NCI-H226 (cell line): ENCODE measurements at places on chromosomes 16 and 17.

DNA sequence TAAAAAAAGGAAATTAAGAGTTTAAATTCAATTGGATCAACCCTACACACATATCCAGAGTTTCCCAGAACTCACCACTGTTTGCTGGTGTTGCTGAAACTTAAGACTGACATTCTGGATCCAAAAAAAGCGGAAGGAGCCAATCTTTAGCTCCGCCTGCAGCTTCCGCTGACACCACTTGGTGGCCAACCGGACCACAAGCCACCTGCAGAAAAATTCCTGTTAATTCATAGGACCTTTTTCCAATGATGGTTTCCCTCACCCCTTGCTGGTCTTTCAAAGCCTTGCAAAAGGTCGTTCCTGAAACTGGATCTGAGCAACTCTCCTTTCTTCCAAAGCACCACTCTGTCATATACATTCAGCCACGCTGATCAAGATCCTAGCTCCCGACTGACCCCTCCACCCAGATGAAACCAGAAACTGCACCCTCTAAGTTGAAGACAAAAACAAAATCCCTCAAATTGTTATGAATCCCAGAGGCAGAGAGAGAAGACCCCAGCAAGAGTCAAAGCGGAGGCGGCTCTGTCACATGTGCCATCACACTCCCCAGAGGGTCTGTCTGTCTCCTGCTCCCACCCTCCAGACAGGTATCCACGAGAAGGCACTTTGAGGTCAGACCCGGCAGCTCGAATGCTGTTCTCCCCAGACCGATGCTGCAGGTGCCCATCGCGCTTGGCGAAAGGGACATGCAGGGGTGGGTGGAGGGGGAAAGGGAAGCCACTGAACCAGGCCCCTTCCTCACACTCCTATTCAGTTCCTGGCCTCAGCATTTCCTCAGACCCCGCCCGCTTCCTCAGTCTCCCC lies 773 bp downstream of the BLTP2 start:
- no peak for DNase-seq

DNA sequence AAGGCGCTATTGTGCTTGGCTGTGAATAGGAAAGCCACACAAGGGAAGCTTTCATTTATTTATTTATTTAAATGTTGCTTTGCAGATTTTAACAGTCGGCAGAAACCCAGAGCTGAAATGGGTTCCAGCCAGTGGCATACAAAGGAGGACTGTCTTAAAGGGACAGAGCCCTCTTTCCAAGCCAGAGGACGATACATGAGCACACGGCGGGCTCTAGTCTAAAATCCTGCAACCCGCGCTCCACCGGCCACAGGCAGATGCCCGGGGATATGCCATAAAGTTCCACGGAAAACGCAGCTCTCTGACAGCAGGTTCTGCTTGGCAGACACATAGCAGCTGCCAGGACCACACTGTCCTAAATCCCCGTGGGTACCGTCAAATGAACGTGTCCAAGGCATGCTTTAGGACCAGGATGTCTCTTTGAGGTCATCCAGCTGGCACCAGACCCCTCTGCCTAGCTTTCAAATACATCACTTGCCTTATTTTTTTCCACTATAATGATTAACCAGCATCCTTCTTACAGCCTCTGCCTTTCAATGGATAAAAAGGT lies 64.6 kb downstream of the CYTH1 start:
- DNase-seq = no peak

GRCh38 chr16:55277536-55277935 lies 46.5 kb upstream of the IRX6 start:
- no peak for DNase-seq

- DNase-seq = no peak
These were observed 10.0 kb upstream of the PECAM1 start for GRCh38 chr17:64400642-64401041.

GRCh38 chr16:162271-162991 lies 3.3 kb upstream of the HBM start:
- DNase-seq = no peak

- DNase-seq = no peak
These were observed 63.3 kb upstream of the CNTNAP4 start for GRCh38 chr16:76213860-76214259.

DNA sequence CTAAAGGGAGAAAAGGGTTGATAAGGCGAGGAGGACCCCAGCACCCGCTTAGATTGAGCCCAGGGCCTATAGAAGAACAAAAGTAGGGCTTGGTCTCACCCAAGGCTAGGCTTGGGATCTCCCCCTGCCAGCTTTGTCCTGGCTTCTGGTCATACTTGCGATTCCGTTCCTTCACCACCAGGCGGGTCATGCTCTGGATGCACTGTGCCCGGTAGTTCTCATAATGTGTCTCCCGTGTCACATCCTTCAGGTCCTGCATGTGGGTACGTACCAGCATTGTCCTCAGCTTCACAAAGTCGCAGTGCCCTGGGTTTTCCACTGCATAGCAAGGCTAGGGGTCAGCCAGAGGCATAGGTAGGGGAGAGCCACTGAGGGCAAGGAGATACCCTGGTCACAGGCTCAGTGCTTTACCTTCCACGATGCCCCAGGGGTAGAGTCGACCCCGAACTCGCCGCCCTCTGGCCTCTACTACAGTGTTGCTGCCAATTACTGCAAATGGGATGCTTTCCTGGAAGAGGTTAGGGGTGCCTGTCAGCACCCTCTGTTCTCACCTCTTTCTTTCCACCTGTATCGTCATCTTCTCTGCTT lies 6.5 kb upstream of the MTMR4 start:
- DNase-seq = no peak

DNA sequence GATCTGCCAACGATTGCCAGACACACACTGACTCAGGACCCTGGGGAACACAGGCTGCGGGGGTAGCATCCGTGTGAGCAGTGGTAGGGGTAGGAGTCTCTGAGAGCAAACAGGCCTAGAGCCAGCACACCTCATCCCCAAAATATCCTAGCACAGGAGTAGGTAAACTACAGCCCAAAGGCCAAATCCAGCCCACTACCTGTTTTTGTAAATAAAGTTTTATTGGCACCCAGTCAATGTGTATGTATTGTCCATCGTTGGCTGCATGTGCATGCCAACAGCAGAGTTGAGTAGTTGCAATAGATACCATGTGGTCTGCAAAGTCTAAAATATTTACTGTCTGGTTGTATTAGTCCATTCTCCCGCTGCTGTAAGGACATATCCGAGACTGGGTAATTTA lies 55.5 kb upstream of the GPRC5B start:
- no peak for DNase-seq

- no peak for DNase-seq
These were observed 137.5 kb downstream of the TRIM37 start for GRCh38 chr17:58969156-58969555.

- DNase-seq = peak; percentile 78
These were observed 141.4 kb upstream of the GSE1 start for GRCh38 chr16:85471469-85472431.

DNA sequence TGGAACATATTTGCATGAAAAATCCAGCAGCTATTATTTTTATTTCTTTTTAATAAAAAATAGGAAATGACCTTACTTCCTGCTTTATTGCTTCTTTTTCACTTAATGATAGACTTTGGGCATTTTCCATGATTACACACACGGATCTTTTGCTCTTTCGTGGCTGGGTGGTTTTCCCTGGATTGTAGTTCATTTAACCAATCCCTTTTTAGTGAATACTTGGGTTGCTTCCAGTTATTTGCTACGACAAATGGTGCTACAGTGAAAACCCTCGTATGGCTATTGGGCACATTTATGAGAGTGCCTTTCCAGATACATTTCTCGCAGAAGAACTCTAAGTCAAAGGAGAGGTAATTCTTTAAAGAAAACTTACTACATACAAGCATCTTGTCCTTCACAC lies 38.6 kb downstream of the FOXL1 start:
- no peak for DNase-seq

DNA sequence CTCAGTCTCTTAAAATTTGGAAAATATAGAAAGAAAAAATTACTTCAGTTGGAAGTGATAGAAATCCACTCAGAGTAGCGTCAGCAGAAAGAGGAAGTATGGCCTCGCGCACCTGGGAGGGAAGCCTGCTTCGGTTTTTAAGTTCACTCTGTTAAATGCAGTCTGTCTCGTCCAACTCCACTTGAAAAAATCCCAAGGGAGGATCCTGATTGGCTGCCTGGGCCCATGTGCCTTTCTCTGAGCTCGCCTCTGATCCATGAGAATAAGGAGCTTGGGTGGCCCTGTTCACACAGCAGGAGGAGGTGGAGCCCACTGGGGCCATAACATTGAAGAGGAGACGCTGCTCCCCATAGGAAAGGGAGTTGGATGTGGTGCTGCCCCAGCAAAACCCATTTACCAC lies 40.7 kb downstream of the DNAJA2 start:
- DNase-seq = no peak

DNA sequence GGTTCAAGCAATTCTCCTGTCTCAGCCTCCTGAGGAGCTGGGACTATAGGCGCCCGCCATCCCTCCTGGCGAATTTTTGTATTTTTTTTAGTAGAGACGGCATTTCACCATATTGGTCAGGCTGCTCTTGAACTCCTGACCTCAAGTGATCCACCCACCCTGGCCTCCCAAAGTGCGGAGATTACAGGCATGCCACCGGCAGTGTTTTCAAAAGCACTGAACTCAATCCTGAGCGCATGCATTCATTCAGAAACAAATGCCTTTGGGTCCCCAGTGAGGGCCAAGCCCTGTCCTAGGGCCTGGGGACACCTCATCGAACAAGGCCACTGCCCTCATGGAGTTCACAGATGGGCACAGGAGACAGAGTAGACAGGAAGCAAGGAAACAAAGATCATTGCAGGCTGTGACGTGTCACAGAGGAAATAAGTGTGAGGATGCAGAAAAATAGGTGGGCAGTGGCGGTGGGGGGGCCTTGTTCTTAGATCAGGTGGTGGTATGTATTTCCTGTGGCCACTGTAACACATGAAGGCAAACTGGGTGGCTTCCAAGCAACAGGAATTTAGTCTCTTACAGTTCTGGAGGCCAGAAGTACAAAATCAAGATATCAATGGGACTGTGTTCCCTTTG lies 12.5 kb downstream of the TMEM114 start:
- DNase-seq = no peak

- no peak for DNase-seq
These were observed 36.6 kb downstream of the TMEM11 start for GRCh38 chr17:21177401-21177800.

DNA sequence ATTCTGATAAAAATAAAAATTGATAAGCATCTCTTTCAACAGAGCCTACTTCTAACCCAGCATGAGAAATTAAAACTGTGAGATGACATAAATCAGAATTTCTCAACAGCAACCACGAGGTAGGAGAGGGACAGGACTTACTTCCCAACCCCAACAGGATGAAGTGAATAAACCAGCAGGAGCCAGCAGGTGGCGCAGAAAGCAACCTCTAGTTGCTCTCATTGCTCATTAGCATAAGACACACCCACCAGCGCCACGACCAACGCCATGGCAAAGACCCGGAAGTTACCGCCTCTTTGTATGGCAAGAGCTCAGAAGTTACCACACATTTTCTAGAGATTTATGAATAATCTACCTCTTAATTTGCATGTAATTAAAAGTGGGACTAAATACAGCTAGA lies 189.4 kb upstream of the CDH8 start:
- peak; percentile 4 for DNase-seq

DNA sequence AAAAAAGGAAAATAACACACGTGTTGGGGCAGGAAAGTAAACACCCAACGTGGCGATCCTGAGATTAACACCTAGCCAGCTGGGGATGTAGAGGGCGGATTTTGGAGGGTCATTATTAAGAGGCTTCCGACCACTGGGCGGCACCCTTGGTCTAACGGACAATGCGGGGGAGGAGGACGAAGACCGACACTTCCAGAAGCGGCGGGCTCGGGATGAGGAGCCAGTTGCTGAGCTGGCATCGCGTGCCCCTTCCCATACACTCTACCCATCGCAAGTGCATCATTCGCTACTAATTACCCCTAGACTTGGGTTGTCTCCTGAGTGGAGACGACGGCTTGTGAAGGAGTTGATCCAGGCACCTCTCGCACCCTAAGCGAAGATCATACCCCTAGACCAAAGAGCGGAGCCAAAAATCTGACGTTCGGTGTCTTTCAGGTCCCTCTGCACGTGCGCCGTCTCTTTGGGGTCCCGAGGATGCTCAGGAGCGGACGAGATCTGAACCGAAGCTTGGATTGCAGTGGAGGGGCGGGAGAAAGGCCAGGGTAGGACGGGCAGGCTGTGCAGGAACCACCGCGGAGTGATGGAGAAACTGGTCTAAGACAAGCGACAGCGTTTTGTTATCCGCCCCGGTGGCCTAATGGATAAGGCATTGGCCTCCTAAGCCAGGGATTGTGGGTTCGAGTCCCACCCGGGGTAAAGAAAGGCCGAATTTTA lies 17.6 kb downstream of the ZNF213 start:
- DNase-seq = peak; percentile 85

DNA sequence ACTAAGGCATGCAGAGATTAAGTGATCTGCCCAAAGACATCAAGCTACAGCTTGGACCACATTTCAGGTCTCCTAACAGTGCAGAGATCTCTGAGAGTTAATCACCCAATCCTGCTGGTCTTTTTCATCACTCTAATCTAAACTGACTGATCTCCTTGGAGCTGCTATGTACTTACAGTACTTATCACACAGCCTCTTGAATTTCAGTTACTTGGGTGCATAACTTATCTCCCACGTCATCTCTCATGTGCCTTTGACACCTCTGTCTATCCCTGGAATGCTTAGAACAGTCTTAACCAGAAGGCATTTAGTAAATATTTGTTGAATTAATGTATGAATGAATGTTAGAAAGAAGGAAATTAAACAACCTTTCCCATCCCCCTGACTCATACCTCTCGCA lies 139.0 kb downstream of the SNX11 start:
- peak; percentile 66 for DNase-seq

GRCh38 chr17:869086-869485 lies 86.9 kb downstream of the MRM3 start:
- DNase-seq = peak; percentile 55

- DNase-seq = no peak
These were observed 41.4 kb downstream of the ARHGAP27 start for GRCh38 chr17:45391291-45391690.

GRCh38 chr17:72931163-72931562 lies 161.3 kb downstream of the SLC39A11 start:
- DNase-seq = no peak

DNA sequence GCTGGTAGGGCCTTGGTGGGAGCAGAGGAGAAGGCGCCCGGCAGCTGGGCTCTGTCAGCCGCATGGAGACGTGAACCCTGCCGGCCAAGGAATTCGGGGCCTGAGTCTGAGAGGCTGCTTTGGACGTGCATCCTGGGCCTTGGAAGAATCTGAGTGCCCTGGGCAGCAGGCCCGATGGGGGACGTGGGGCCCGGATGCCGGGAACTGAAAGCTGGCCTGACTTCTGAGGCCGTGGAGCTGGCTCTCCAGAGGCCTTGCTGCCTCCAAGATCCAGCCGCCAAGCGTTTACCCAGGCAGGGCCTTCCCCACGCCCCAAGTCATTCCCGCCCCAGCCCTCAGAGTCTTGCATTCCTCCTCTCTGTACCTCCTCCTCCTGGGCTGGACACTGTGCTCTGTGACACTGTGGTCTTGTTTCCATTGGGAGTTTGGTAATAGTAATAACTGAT lies 37.2 kb downstream of the NKD1 start:
- no peak for DNase-seq

GRCh38 chr16:11528053-11528452 lies 58.7 kb downstream of the LITAF start:
- no peak for DNase-seq
